ENCODE measurements at places on chromosomes 3 and 15.

DNA sequence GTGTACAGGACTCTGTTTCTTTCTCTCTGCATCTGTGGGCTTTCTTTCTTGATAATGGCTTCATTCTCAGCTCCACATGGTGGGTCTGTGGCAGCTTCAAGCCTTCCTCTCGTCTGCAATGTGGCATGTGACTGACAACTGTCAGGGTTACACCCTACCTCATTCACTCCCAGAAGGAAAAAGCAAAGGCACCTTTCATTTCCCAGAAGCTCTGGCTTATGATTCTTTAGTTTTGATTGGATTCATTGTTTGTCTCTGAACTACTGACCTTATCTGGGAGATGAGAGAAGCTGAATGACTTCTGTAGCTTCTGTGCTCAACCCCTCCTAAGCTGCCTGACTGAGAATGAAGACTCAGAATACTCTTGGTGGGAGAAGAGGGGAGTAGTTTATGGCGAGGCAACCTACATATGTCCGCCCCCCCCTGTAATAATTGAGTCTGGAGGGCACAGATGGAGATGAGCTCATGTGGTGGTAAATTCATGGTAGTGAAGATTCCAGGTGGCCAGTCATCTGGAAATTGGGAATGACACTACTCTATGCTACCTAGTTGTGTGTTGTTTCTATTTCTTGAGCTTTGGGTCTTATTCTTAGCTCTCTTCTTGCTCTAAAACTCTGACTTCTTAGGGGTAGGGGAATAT is 38.4 kb downstream of the KCNAB1 start:
- no peak for DNase-seq

DNA sequence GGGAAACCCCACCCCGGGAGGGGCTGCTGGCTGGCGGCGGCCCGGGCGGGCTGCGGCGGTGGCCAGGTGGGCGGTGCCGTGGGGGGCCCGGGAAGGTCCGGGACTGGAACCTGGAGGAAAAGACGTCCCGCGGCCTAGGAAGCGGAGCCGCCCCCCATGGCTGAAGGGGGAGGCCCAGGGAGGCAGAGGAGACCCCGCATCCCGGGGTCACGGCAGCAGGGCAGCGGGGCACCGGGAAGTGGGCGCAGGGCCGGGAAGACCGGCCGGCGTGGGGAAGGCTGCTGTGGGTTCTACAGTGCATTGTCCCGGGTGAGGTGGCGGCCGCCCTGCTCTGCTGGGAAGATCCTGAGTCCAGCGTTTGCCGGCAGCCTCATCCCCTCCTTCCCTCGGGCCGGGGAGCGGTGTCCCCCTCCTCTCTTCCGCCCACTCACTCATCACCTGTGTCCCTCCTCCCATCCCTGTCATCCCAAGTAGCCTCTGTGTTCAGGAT is 525 bp upstream of the FSTL1 start:
- DNase-seq, result no peak

- no peak for DNase-seq
Observed at GRCh38 chr15:28068930-28069329, 30.2 kb downstream of the OCA2 start.

- no peak for DNase-seq
Observed at GRCh38 chr15:51756482-51756881, 5.1 kb downstream of the TMOD2 start.

GRCh38 chr3:104323226-104323625 is 1043.5 kb upstream of the ALCAM start:
- DNase-seq, result no peak

- no peak for DNase-seq
Observed at GRCh38 chr3:32189693-32190092, 48.8 kb upstream of the CMTM8 start.

- DNase-seq, result no peak
Observed at GRCh38 chr3:38133557-38134405, 3.1 kb downstream of the ACAA1 start.

GRCh38 chr15:35540885-35541284 is 5.1 kb downstream of the DPH6 start:
- no peak for DNase-seq

GRCh38 chr3:177145954-177146353 is 51.3 kb downstream of the TBL1XR1 start:
- no peak for DNase-seq

- no peak for DNase-seq
Observed at GRCh38 chr3:156443079-156443478, 111.8 kb downstream of the SSR3 start.

DNA sequence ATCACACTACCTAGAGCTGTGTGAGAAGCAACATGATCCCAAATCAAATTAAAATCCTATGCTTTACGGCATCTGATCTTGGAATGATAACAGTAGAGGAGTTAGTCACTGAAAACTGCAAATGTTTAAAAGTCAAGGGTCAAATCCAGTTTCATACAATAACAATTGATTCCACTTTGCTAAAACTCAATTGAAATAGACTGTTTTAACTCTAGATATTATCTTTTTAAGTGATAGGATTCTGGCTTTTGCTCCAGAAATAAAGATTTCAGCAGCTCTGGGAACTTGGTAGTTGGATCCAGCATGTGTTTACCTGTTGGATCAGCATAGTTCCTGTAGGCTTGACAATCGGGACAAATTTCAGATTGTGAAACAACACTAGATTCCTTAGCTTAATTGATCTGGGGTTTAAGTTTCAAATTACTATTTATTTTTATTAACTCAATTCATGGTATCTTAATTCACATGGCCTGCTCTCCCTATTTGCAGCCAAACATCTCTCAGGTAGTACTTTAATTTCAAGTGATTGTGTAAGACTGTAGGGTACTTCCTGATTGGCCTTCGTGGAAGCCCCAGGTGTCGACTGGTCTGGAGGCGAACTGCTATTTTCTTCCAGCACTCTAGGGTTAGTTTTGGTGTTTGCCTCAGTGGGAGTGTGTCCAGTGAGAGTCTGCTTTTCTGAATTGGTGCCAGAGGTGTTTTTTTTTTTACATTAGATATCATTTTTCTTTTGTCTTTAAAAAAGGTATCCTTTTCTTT is 16.6 kb downstream of the NFKBIZ start:
- DNase-seq, result no peak

DNA sequence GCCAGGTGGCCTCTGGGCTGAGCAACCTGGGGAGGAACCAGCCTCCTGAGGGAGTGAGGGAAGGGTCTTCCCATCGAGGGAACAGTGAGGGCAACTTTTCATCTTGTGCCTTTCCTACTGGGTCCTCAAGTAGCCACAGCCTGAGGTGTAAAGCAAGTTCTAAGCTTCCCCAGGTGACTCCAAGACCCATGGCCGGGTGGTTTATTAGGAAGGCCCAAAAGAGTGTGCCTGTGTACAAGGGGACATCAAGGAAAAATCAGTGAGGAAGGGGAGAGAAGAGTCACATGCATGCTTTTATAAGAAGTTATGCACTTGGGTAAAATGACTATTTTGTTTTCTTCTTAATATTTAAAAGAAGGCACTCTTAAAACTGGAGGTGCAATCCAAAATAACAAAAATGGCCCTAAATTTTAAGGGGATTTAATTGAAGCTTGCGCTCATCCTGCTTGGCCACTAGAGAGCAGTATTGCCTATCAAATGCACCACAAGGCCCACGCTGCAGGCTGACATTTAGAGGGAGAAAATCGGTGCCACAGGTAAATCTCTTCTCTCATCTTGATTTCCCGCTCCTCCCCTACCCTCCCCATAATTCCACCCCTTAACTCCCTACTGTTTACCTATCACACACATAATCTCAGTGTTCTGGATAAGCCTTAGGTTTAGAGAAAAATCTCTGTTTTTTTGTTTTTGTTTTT is 6.7 kb downstream of the NANOGP8 start:
- no peak for DNase-seq

- no peak for DNase-seq
Observed at GRCh38 chr15:80159811-80160569, 7.2 kb downstream of the FAH start.

- no peak for DNase-seq
Observed at GRCh38 chr3:11953778-11954177, 50.4 kb upstream of the SYN2 start.

- DNase-seq, result peak; percentile 10
Observed at GRCh38 chr15:81024265-81024872, 23.6 kb downstream of the TLNRD1 start.

GRCh38 chr3:196624907-196625306 is 14.6 kb upstream of the NRROS start:
- DNase-seq, result no peak

DNA sequence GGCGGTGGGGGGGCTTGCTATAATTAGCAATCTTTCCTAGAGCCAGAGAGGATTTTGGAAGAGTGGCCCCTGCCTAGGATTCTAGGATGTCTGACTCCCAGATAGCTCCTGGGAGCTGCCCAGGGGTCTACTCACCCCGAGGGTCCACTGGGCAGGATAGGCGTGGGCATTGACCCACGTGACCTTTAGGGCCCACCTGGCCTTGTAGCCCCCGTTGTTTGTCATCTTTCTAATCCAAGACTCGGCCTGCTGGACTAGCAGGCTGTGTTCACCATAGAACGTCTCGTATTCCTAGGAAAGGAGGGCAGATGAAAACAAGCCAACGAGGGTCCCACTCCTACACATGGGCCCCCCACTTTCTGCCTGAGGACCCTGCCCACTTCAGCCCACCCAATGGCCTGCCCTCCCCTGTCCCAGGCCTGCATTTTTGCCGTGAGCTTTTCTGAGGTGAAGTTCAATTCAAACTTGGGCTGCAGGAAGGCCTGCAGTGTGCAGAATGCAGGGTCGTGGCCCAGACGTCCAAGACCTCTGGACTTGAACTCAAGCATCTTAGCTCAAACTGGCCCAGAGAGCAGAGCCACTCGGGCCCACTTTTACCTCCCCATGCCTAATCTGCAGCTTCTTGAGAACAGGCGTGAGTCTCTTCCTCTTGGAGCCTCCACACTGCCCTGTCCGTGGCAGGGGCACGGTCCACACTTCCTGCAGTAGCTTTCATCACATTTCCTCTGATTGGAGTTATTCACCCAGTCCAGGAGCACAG is 41.5 kb downstream of the MUC4 start:
- DNase-seq, result no peak

DNA sequence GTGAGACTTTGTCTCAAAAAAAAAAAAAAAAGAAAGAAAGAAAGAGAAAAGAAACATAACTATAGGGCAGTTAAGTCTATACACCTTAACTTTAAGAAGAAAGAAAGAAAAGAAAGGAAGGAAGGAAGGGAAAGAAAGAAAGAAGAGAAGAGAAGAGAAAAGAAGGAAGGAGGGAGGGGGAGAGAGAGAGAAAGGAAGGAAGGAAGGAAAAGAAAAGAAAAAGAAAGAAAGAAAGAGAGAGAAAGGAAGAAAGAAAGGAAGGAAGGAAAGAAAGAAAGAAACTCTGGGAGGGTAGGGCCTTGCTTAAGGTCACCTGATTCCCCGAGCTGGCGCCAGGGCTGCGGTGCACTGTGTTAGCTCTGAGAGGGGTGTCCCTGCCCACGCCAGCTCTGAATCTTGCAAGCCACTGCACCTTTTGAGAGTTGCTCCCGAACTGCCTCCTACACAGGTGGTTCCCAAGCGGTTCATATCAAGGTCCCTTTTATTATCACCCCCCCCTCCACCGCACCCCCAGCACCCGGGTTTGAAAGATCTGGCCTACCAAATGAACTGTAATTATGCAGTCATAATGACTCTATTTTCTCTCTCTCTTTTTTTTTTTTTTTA is 39.2 kb upstream of the VPS8 start:
- no peak for DNase-seq

GRCh38 chr3:164479978-164480377 is 598.3 kb downstream of the SI start:
- DNase-seq, result no peak

GRCh38 chr3:142888481-142889211 is at the start of gene PCOLCE2:
Gene PCOLCE2 (minus strand): TSS chr3:142889083. CDS start chr3:142888896, 187 bp downstream.
- DNase-seq, result no peak

DNA sequence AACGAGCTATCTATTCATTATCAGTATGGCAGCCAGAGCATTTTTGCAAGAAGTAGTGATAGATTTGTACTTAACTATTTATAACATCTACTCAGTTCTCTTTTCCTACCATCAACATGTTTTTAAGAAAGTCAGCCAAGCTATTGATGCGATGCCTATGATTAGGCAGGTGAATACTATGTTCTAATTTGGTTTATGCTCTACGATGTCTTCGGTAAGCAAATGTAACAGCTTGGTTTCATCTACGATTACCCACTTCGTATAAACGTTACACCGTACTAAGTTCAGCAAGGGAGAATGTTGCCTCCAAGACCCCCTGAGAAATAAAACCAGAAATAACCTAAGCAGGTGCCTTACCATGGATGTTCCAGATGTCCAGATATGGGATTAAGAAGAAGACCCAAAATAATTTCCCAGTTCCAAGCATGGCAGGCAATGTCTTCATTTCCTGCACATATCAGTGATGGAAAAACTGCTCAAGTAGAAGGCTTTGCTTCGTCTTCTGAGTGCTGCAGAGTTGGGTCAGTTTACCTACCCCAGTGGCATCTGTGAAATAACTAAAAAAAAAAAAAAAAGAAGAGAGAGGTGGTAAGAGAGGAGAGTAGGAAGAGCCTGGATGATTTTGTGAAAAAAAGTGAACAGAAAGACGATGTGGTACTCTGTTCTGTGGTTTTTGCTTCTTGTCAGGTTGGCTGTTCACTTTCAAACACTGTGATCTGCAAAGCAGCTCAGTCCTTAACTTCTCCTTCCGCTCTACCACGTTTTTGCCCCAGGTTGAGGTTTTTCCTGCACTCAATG is at the start of gene BTLA:
TSS of gene BTLA (minus strand) at position 559 of the 798 bp plus-strand sequence. CDS start at position 445, 114 bp downstream.
- no peak for DNase-seq

- DNase-seq, result no peak
Observed at GRCh38 chr15:40054855-40055575, 16.0 kb upstream of the SRP14 start.

GRCh38 chr3:11335056-11335608 is 62.9 kb downstream of the ATG7 start:
- DNase-seq, result no peak

DNA sequence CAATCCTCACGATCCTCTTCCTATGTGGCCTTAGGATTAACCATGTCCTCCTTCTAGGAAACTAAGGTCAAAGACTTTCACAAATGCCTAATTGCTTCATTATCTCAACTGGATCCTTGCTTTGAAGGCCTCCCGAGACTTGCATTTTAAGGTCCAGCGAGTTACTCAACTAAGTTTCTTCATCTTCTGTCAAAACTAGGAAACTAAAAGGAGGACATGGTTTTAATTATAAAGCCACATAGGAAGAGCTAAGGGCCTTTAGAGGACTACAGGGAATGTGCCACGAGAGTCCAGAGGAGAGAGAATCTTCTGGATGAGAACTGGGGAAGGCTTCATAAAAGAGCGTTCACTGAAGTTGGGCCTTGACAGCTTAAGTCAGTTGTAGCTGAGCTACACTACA is 87.8 kb upstream of the LPP start:
- no peak for DNase-seq

DNA sequence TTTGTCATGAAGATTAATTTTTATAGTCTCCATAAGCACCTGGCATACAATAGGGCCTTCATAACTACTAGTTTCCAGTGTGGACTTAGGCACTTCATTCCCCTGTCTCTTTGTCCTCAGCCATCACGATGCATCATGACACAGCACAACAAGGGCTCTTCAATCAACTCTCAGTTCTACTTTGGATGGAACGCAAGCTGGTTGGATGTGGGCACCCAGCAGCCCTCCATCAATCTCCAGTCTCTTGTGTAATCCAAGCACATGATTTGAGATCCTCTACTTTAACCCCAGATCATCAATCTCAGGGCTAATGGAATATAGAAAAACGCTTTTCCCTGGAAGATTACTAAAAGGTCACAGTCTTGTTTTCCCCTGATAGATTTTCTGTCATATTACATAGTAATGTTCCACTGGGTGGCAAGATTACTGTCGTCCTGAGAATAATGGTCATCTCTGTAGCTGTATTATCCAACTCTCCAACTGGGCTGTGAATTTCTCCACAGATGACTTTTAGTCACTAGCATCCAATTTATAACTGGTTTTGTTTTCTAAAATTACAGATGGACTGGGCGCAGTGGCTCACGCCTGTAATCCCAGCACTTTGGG is 22.9 kb upstream of the CHRNA7 start:
- no peak for DNase-seq

- no peak for DNase-seq
Observed at GRCh38 chr3:138459619-138460535, 25.5 kb downstream of the ESYT3 start.
